CD4-positive, alpha-beta T cell treated with Interleukin-4 for 4 hours (primary cell): ENCODE measurements at places on chromosomes 12 and 14.

- no peak for DNase-seq
Observed at GRCh38 chr12:79266343-79267144, 402.0 kb downstream of the SYT1 start.

- DNase-seq, result no peak
Observed at GRCh38 chr12:96652870-96653269, 163.5 kb downstream of the CFAP54 start.

- DNase-seq, result no peak
Observed at GRCh38 chr14:76490735-76491134, 114.8 kb downstream of the ESRRB start.

DNA sequence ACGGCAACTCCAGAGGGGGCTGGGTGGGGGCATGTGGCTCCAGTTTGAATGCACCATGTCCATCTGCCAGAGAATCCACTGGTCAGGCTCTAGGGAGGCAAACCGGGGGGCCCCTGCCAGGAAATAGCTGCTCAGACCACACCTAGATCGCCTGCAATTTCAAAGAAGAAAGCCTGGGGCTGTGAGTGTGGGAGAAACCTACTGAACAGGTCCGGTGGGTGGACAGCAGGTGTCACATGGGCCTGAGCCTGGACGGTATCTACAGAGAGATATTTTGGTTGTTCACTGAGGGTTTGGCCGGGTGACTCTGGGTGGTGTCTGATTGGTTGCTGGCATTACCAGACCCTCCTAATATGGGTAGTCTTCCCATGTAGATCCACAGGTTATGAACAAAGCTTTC is 32.0 kb downstream of the DAO start:
- no peak for DNase-seq

DNA sequence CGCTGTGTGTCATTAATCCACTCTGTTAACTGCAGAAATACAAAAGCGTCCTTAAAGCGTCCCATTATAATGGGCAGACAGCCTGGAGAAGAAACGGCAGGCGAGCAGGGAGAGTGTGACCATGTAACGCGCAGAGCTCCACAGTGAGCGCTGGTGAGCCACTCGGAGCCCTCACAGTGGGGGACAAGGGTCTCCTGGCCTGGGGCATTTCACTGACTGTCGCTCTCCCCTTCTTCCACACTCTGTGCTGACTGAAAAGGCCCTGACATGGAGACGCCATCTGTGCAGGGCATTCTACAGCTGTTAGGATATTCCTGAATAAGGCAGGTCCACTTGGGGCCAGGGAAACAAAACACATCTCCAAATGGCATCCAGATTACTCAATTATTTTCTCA is 24.2 kb downstream of the CCDC92 start:
- no peak for DNase-seq

- no peak for DNase-seq
Observed at GRCh38 chr14:99809360-99809759, 16.1 kb downstream of the EML1 start.

GRCh38 chr12:109645194-109645593 is 68.4 kb upstream of the FAM222A start:
- DNase-seq, result no peak

DNA sequence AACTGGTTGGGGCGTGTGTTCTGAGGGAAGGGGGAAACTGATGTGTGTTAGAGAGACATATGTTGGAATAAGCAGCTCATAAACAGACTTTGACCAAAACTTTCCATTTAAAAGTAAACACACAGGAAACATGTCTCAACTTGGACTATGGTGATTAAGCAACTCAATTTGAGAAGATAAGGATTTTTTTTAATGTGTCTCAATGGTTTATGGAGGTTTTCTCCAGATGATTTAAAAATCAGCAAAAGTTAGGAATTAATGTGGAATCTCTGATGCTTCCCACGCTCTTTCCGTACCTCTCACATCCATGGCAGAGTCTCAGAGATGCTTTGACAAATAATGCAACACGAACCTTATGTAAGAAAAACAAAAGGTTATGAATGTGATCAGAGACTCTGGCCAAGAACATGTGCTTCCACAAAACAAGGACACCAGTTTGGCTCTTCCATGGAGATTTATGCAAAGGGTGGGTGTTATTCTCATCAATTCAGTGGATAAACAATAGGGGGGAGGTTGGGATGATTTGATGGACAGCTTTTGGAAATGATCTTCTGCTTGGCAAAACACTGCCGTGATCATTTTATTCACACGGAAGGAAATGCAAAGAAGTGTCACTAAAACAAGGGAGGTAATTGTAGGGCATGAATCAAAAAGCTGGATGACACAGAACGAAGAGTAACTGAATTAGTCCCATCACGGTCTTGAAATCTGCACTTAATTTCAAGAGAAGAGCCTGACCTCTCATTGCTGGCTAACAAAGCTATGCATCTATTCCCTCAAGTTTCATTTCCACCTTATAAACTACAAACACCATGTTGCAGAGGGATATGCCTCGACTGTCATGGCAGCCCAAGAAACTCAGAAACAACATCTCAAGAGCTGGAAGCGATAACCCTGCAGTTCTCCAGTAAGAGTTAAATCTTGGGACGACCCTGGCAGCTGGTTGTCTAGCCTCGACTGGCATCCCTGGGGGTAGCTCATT is 76.5 kb downstream of the FOXN3 start:
- DNase-seq, result no peak

GRCh38 chr12:118061873-118062843 is 1.2 kb upstream of the WSB2 start:
- DNase-seq, result no peak

GRCh38 chr12:47065546-47065945 is 13.9 kb upstream of the PCED1B start:
- DNase-seq, result no peak

GRCh38 chr14:95222151-95222631 is 64.9 kb upstream of the DICER1 start:
- no peak for DNase-seq

DNA sequence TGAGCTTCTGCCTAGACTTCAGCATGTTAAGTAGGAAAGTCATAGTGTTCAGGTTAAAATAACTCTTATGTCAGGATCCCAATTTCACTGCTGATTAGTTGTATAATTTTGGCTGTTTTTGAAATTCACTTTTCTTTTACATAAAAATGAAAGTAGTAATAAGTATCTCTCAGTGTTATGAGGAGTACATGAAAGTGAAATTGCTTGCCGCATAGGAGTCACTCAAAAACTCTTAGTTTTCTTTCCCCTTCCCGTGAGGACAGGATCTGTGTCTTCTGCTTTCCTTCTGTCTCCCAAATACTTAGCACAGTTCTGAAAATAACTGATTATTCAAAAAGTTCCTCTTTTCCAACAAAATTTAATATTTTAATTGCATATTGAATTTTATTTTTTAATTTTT is 100.5 kb downstream of the SLC38A4 start:
- no peak for DNase-seq
